CD8-positive, alpha-beta memory T cell (primary cell): ENCODE measurements at places on chromosomes 11 and 22.

DNA sequence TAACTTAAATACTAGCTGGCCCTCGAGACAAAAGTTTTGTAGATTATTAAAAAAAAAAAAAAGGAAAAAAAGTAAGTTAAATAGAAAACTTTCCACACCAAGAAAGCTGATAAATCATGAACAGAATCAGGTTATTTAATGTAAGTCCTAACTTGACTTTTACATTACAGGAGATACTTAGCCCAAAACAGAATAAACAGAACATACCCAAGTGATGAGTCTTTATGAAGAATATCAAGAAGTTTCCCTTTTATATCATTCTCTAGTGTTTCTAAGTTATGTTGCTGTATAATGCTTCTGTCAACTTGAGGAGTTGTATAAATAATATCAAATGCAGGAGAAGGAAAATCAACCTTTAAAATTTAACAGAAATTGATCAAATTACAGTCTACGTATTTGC is 44.5 kb upstream of the RPS13 start:
- H3K27me3 ChIP-seq = no peaks in the 10 kb centered on the region
- no peaks in the 10 kb centered on the region for H3K4me1 ChIP-seq
- H3K36me3 ChIP-seq = no peaks in the 10 kb centered on the region
- H3K4me3 ChIP-seq = no peak overlapping the region
- DNase-seq = no peak
- no peak overlapping the region for H3K27ac ChIP-seq

DNA sequence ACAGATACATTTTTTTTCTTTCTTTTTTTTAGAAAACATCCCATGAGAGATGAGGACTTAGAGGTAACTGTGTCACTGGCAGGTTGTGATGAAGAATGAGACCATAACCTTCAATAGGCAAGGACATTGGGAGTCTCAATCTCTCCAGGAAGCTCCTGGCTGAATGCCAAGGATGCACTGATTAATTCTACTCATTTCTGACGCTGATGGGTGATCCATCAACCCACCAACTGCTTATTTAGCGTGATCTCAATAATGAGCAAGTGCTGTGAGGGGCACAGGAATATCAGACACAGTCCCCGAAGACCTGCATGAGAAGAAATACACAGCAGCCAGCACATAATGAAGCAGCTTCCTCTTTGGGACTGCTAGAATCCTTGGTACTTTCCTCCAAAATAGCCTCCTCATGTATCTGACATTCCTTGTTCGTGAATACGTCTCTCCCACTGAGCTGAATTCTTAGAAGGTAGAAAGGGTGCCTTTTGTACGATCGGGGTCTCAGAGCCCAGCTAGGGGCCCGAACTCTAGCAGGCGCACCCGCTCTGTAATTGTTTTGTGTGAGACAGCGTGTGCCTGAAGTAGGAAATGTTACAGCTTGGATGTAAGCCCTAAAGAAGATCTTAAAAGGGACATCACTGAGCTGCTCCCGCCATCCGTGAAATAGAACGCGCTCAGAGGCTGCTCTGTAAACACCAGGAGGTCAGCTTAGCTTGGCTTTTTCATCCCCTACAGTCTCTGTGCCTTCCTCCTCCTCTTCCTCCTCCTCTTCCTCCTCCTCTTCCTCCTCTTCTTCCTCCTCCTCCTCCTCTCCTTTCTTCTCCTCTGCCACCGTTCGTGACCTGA is 7.2 kb downstream of the CLMP start:
- H3K27ac ChIP-seq = no peak overlapping the region
- peaks cover 9% of the 10 kb centered on the region for H3K4me1 ChIP-seq
- no peaks in the 10 kb centered on the region for H3K27me3 ChIP-seq

DNA sequence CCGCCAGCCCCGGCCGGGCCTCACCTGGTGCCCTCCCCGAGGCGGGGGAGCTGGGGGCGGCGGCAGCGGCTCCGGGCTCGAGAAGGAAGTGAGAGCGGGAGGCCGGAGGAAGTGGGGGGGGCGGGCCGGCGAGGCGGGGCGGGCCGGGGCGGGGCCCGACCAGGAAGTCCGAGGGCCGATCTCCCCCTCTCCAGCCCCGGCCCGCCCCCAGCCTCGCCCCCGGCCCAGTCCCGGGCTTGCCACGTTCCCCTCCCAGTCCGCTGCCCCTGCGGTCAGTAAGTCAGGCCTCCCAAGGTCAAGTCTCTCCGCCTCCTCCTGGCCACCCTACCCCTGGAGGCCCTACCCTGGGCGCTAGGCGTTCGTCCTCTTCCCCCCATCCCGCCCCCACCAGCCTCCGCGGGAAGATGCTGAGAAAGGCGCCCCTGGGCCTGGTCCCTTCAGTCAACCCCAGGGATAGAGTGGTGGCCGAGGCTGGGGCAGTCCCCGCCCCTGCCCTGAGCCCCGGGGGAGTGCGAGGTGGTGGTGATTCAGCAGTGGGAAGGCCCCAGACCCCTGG is at the start of gene RHOG:
Gene RHOG (minus strand): TSS at position 90 of the 556 bp plus-strand sequence. CDS start 12,821 bp downstream, outside the sequence.
- H3K36me3 ChIP-seq = no peaks in the 10 kb centered on the region
- H3K27ac ChIP-seq = peak within 1 kb of the TSS; percentile 86
- H3K4me1 ChIP-seq = peaks cover 39% of the 10 kb centered on the region
- H3K4me3 ChIP-seq = peak within 1 kb of the TSS; percentile 69
- peak; percentile 80 for DNase-seq

DNA sequence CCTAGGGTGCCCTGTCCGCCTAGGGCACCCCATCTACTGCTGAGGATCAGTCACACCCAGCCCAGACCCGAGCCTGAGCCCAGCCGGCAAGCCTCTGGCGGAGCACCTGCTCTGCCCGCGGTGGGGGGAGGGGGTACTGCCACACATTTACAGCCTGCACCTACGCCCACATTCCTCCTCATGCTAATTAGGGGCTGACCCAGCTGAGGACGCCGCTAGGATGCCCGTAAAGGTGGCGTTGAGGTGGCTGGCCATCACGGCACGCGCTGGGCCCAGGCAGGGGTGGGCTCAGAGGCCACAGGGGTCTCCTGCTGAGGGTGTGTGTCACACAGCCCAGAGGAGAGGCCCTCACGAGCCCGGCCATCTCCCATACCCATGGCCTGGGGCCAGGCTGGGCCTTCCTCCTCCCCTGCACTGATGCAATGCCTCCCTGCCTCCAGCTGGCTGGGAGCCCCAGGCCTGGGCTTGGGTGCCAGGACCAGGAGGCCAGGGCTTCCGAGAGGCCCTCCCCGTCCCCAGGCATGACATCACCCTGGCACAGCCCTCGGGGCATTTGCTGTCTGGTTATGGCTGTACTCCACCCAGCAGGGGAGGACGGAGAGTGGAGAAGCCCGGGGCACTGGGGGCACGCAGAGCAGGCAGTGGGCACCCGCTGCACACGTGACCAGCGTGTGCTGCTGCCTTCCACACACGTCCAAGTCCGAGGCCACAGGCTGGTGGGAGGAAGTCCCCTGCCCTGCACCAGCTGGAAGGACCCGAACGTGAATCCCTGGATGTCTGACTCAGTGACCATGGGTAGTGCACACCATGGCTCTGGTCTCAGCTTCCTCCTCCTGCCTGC is 12.7 kb downstream of the DUSP8 start:
- H3K4me3 ChIP-seq = no peak overlapping the region
- no peak for DNase-seq
- H3K27ac ChIP-seq = no peak overlapping the region
- H3K36me3 ChIP-seq = no peaks in the 10 kb centered on the region
- H3K27me3 ChIP-seq = no peaks in the 10 kb centered on the region
- no peaks in the 10 kb centered on the region for H3K4me1 ChIP-seq

DNA sequence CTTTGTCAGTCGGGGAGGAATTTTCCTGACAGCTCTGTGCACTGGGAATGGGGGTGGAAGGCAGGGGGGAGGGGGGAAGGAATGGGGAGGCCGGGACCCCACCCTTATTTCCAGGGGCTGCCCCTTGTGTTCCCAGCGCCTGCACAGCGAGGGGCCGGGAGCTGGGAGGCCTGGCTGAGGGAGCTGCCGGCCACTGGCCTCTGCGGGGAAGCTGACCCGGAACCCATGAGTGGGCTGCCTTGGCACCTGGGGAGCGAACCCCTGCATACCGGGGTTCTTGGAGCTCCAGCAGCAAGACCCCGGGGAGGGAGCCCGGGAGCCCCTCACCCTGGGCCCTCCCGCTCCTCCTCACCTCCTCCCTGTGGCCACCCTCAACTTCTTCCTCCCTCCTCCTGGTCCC is 3.5 kb downstream of the H19 start:
- H3K4me1 ChIP-seq = no peaks in the 10 kb centered on the region
- no peak for DNase-seq
- no peaks in the 10 kb centered on the region for H3K36me3 ChIP-seq

- H3K36me3 ChIP-seq = no peaks in the 10 kb centered on the region
- peak; percentile 39 for DNase-seq
- H3K27me3 ChIP-seq = no peaks in the 10 kb centered on the region
- H3K4me1 ChIP-seq = peaks cover 20% of the 10 kb centered on the region
- H3K27ac ChIP-seq = no peak overlapping the region
These were observed 27.8 kb downstream of the WEE1 start for GRCh38 chr11:9601037-9601875.

- H3K4me3 ChIP-seq = no peak overlapping the region
- no peaks in the 10 kb centered on the region for H3K27me3 ChIP-seq
- DNase-seq = no peak
- H3K4me1 ChIP-seq = no peaks in the 10 kb centered on the region
These were observed 64.3 kb downstream of the NAT10 start for GRCh38 chr11:34169686-34170085.

DNA sequence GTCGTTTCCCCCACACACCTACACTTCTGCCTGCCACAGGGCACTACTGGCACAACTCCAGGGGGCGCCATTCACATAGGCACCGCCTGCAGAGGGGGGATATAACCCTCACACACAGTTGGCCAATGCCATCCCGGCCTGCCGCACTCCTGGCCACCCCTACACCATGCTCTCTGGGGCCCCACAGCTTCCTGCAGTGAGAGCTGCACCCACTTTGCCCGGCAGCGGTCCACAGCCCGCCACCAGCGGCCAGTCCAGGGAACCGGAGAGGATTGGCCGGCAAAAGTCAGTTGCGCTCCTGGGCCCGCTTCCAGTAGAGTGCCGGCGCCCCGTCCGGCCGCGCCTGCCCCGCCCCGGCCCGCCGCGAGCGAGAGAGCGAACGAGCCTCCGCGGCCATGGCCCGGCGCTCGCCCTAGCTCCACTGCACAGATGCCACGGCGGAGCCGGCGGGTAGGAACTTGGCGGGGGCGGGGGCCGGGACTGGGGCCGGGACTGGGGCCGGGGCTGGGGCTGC is 25.6 kb upstream of the SUSD2 start:
- peaks cover 6% of the 10 kb centered on the region for H3K36me3 ChIP-seq
- peak overlapping the region; percentile 94 for H3K4me3 ChIP-seq
- DNase-seq = peak; percentile 59
- H3K27ac ChIP-seq = peak overlapping the region; percentile 40

GRCh38 chr11:129739339-129739738 is 76.3 kb upstream of the TMEM45B start:
- no peaks in the 10 kb centered on the region for H3K36me3 ChIP-seq
- H3K27ac ChIP-seq = no peak overlapping the region
- DNase-seq = no peak
- no peaks in the 10 kb centered on the region for H3K27me3 ChIP-seq

DNA sequence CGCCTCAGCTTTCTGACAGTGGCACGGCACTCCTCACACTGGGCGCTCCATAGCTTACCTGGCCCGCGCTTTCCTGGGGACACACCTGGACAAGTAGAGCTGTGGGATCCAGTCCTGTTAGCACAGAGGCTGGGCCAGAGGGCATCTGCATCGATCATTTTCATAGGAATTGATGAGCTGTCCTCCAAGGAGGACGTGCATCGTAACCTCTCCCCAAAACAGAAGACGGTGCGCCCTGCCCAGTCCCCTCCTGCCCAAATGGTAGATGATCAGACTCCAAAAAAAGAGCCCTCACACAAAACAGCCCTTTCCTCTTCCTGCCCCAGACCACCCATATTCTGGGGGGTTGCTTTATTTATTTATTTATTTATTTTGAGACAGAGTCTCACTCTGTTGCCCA is 161.2 kb downstream of the CTTN start:
- H3K27ac ChIP-seq = no peak overlapping the region
- no peaks in the 10 kb centered on the region for H3K4me1 ChIP-seq
- H3K4me3 ChIP-seq = no peak overlapping the region
- no peaks in the 10 kb centered on the region for H3K27me3 ChIP-seq
- DNase-seq = peak; percentile 26

GRCh38 chr11:125968354-125968753 is 22.5 kb downstream of the VSIG10L2 start:
- no peaks in the 10 kb centered on the region for H3K4me1 ChIP-seq
- DNase-seq = no peak

GRCh38 chr22:16957781-16958180 is 50.2 kb downstream of the GAB4 start:
- no peaks in the 10 kb centered on the region for H3K27me3 ChIP-seq
- H3K4me3 ChIP-seq = no peak overlapping the region
- H3K27ac ChIP-seq = no peak overlapping the region
- H3K36me3 ChIP-seq = no peaks in the 10 kb centered on the region
- H3K4me1 ChIP-seq = no peaks in the 10 kb centered on the region

DNA sequence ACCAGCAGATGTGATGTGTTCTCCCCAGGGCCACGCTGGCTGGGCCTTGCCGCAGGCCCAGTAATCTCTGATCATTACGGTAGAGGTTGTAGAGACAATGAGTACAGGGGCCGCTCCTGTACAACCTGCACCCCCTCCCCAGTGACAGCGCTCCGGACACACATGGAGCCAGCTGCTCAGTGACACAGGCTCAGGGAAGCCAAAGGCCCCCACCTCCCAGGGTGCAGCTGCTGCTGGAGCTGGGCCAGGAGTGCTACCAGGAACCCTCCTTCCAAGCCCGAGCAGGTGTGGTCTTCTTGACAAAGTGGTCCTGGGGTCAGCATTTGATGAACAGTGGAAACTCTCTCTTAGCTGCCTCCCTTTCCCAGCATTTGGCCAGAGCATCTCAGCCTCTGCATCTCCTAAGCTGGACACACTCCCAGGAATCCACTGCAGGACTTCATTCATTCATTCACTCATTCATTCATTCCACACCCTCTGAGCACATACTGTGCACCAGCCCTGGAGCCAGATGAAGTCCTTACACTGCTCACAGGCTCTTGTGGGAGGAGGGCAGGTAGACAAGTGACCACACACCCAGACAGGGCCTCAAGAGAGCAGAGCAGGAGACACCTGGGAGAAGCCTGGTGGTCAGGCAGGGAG is 49.6 kb upstream of the MPEG1 start:
- H3K27ac ChIP-seq = no peak overlapping the region
- no peak overlapping the region for H3K4me3 ChIP-seq
- H3K36me3 ChIP-seq = no peaks in the 10 kb centered on the region
- no peaks in the 10 kb centered on the region for H3K27me3 ChIP-seq
- DNase-seq = no peak

DNA sequence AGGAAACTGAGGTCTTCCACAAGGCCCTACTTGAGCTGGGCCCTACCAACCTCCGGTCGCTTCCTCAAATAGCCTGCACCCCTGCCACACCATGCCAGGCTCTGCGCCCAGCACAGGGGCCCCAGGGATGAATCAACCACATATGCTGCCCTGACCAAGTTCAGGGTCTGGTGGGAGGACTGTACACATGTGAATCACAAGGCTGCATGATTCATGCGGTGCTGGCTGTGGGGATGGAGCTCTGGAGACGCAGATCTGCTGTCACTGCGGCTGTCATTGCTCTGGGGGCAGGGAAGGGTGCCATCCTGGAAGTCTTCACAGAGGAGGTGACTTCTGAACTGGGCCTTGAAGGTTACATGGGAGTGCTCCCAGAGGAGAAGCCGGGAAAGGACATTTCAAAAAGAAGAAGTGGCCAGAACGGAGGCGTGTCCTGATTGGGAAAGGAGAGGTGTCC is 21.5 kb downstream of the CYTH4 start:
- peaks cover 28% of the 10 kb centered on the region for H3K36me3 ChIP-seq
- DNase-seq = no peak
- H3K27me3 ChIP-seq = no peaks in the 10 kb centered on the region
- peaks cover 94% of the 10 kb centered on the region for H3K4me1 ChIP-seq
- H3K27ac ChIP-seq = no peak overlapping the region

- no peaks in the 10 kb centered on the region for H3K36me3 ChIP-seq
- no peak overlapping the region for H3K27ac ChIP-seq
- DNase-seq = no peak
- H3K27me3 ChIP-seq = peaks cover 1% of the 10 kb centered on the region
- no peaks in the 10 kb centered on the region for H3K4me1 ChIP-seq
- H3K4me3 ChIP-seq = no peak overlapping the region
These were observed 13.2 kb upstream of the SCGB1D1 start for GRCh38 chr11:62176766-62177165.
